ENCODE measurements at places on chromosomes 5 and 9. TPM values are rescaled to one million over a fixed set of nuclear protein-coding genes. Genes with fewer than 3 reads are reported as not detected.

FREM1 gene
- 0.45 TPM for total RNA-seq

- H3K4me1 ChIP-seq: peaks cover 13% of the 10 kb centered on the region
- H3K36me3 ChIP-seq: peaks cover 45% of the 10 kb centered on the region
- peak; percentile 30 for ATAC-seq
- peak overlapping the region; percentile 85 for H3K27ac ChIP-seq
Measured at GRCh38 chr9:129140397-129141065, 29.3 kb downstream of the PTPA start.

GRCh38 chr5:124819201-124819600 lies 72.8 kb upstream of the ZNF608 start:
- no peaks in the 10 kb centered on the region for H3K4me1 ChIP-seq
- H3K36me3 ChIP-seq: no peaks in the 10 kb centered on the region
- H3K4me3 ChIP-seq: no peak overlapping the region
- no peak for ATAC-seq

DNA sequence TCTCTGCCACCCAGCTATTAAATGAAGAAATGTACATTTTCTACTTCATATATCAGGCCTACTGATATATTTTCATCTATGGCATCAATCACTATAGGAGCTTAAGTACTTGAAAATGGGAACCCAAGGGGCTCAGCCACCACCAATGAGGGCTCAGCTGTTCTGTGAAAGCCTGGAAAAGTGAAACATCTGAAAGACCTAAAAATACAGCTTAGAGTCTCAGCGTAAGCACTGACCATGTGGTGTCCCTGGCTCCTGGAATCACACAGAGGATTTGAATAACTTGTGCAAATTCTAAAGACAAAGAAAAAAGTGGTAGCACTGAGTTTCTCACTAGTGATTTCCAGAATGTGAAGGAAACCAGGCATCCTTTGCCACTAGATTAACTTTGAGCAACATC lies 64.5 kb downstream of the PTPRD start:
- no peak overlapping the region for H3K4me3 ChIP-seq
- no peak for ATAC-seq
- no peaks in the 10 kb centered on the region for H3K27me3 ChIP-seq
- H3K4me1 ChIP-seq: no peaks in the 10 kb centered on the region
- H3K27ac ChIP-seq: no peak overlapping the region

ARHGEF37 gene
- total RNA-seq: 0.64 TPM

DNA sequence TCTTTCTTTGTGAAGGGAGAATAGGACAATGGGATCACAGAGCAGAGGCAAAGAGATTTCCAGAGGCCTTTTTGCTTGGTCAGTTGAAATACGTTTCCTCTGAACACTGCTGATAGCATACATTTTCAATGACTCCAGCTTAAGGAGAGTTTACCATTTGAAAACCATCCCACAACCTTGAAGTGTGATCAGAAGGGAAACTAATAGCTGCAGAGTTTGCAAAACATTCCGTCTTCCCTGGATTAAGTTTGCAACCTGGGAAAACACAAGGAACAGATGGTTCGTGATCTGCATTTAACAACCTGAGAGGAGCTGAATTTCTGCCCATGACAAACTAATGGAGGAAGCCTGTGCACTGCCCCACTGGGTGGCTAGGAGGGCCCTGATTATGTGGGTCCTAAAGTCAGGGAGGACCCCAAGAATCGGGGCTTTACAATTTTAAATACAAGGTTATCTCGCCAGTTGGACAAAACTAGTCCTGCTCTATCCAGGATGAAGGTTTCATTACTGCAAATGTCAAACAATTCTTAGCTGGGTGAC lies 35.6 kb downstream of the MTX3 start:
- peaks cover 5% of the 10 kb centered on the region for H3K27me3 ChIP-seq
- no peaks in the 10 kb centered on the region for H3K36me3 ChIP-seq
- H3K27ac ChIP-seq: no peak overlapping the region

LHFPL2 gene
- 0.05 TPM for total RNA-seq

PCDHA1 gene
- total RNA-seq: not detected

TLR4 gene
- not detected for total RNA-seq

GRCh38 chr5:35198686-35199085 lies 31.6 kb downstream of the PRLR start:
- H3K27ac ChIP-seq: no peak overlapping the region
- H3K4me3 ChIP-seq: no peak overlapping the region
- H3K27me3 ChIP-seq: peaks cover 37% of the 10 kb centered on the region
- H3K4me1 ChIP-seq: no peaks in the 10 kb centered on the region

PTPN3 gene
- total RNA-seq: 0.41 TPM

GRCh38 chr5:99590806-99591205 lies 662.0 kb upstream of the CHD1 start:
- ATAC-seq: no peak
- no peak overlapping the region for H3K27ac ChIP-seq
- no peaks in the 10 kb centered on the region for H3K4me1 ChIP-seq
- H3K4me3 ChIP-seq: no peak overlapping the region
- no peaks in the 10 kb centered on the region for H3K36me3 ChIP-seq

ETF1 gene
- total RNA-seq: 159 TPM

DNA sequence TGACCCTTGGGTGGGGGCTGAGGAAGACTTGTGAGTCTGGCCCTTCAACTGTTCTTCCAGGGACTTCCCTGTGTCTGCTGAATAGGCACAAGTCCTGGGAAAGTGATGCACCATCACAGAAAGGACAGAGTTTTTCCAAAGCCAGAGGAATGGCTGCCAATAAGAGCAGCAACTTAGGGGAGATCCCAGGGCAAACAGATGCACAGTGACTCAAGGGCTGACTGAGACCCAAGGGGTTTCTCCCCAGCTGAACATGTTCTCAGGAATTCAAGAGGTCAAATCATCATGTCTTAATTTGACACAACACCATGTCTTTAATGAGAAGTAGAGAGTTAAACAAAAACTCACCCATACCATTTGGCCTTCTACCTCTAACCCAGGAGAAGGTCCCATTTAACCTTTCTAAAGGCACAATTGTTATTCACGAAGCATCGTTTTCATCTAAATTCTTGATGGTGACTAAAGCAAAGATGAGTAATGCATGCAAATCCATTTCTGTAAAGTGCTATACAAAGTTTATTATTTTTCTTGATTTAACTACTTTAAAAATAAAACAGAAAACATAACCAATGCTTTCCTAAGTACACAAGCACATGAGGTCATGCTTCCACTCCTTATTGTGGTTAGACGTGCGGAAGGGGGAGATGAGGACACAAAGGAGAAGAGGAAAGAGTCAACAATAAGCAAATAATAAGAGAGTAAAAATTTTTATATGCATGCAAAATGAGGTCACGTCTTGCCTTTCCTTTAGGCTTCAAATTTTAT lies 324.1 kb downstream of the PLK2 start:
- H3K4me3 ChIP-seq: no peak overlapping the region
- H3K27me3 ChIP-seq: peaks cover 7% of the 10 kb centered on the region
- ATAC-seq: no peak
- H3K4me1 ChIP-seq: no peaks in the 10 kb centered on the region
- no peak overlapping the region for H3K27ac ChIP-seq

SPATA31C1 gene
- not detected for total RNA-seq

- ATAC-seq: no peak
- H3K4me3 ChIP-seq: no peak overlapping the region
Measured at GRCh38 chr5:23613566-23613965, 106.2 kb downstream of the PRDM9 start.

DNA sequence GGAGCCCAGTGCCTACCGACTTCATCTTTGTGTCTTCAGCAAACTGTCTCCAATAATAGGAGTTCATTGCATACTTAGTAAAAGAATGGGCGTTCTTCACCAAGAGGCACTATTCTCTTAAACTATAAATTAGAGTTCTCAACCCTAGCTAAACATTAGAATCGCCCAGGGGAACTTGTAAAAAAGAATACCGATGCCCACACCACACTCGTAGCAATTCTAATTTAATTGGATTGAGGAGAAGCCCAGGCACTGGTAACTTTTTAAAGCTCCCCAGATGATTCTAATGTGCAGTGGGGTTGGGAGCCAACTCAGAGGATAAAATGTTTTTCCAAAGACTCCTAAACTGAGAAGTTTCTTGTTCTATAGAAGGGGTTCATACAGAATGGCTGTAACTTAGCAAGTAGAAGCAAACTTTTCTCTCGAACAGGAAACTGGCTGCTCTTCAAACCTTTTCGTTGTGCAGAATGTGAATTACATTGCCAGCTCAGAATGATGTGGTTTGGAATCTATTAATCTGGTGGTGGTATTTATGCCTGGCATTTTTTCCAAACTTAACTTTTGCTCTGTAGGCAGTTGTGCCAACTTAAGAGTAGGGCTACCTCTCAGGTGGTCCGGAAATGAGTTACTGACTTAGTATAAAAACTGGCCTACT lies 26.4 kb upstream of the NFIB start:
- no peaks in the 10 kb centered on the region for H3K4me1 ChIP-seq
- no peaks in the 10 kb centered on the region for H3K36me3 ChIP-seq

DNA sequence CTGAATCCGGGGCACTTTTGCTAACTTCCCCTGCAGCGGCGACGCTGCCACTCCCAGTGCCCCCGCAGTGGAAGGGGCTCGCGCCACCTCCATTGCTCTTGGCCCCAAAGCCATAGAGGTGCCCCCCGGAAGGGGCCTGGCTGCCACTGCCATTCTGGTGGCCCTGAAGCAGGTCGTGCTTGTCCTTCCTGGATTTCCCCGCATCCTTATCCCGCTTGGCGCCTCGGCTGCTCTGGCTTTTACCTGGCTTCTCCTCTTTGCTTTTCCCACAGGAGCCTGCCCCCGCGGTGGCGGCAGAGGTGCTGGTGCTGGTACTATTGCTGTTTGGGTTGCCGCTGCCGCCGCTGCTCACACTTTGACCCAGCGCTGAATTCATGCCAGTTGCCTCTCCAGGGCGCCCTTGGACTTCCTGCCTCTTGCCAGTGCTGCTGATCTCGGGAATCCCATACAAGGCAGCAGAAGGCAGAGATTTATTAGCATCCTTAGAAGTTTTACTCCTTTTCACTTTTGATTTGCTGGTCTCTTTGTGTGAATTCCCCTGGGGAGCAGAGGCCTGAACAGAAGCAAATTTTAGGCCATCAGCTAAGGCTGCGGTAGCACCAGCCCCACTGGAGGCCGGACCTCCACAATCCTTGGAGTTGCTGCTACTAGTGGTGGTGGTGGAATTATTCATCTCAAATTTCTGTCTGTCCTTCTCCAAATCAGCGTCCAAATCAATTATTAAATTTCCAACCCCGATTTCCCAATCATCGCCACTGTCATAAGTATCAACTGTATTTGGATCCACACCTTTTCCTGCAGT lies 2.1 kb downstream of the ZNF608 start:
- no peak overlapping the region for H3K27ac ChIP-seq
- no peak for ATAC-seq
- no peak overlapping the region for H3K4me3 ChIP-seq
- H3K36me3 ChIP-seq: no peaks in the 10 kb centered on the region
- peaks cover 6% of the 10 kb centered on the region for H3K4me1 ChIP-seq
- peaks cover 12% of the 10 kb centered on the region for H3K27me3 ChIP-seq

DNA sequence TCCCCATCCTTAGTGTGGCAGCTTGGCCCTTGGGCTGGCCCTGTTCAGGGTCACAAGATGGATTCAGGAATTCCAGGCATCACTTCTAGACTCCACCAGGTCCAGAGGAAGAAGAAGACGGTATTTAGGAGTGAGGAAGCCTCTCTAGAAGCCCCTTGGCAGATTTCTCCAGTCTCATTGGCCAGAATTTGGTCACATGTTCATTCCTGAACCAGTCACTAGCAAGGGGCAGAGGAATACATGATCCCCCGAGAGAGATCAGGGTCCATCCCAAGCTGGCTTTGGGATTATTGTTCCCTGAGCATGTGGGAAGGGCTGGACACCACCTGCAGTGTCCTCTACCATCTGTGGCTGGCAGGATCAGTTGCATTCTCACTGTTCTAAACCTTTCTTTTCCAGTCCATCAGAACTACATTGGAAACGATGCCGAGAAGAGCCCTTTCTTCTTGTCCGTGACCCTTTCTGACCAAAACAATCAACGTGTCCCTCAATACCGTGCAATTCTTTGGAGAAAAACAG lies 48.5 kb downstream of the GARNL3 start:
- no peaks in the 10 kb centered on the region for H3K36me3 ChIP-seq
- H3K27ac ChIP-seq: no peak overlapping the region
- H3K4me1 ChIP-seq: peaks cover 6% of the 10 kb centered on the region
- no peak overlapping the region for H3K4me3 ChIP-seq
- ATAC-seq: no peak
- peaks cover 3% of the 10 kb centered on the region for H3K27me3 ChIP-seq

DNA sequence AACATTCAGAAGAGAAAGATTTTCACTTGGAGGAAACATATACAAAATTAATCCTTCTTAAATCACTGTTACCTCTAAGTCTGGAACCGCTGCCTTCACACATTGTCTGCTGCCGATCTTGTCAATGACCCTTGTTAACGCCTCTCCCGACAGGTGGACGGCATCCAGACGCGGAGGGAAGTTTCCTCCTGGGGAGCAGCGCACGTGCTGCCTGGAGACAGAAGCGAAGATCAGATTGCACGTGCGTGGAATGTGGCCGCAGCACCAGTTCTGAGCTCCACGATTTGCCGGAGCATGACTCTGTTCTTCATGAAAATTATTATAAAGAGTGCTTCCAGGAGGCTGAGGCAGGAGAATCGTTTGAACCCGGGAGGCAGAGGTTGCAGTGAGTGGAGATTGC lies 183.6 kb upstream of the IRX4 start:
- no peak for ATAC-seq
- H3K36me3 ChIP-seq: no peaks in the 10 kb centered on the region
- no peak overlapping the region for H3K27ac ChIP-seq
- H3K4me3 ChIP-seq: no peak overlapping the region

DNA sequence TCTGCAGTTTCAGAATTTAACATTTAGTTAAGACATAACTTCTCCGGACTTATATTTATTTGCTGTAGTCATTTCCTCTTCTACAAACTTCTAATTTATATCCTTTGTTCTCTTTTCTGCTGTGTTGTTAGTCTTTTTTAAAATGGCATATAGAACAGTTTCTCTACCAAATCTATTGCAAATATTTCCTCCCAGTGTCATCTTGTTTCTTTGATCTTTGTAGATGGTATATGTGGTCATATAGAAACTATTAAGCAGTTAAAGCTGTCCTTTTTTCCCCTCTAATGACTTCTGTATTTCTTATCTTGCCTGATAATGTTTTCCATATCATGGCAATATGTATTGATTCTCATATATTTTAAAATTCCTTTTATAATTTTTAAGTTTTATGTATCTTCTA lies 264.5 kb downstream of the MCTP1 start:
- peaks cover 24% of the 10 kb centered on the region for H3K27me3 ChIP-seq
- no peak overlapping the region for H3K27ac ChIP-seq
- no peak overlapping the region for H3K4me3 ChIP-seq
- no peak for ATAC-seq
- no peaks in the 10 kb centered on the region for H3K4me1 ChIP-seq
